ENCODE measurements at places on chromosomes 3 and 15.

DNA sequence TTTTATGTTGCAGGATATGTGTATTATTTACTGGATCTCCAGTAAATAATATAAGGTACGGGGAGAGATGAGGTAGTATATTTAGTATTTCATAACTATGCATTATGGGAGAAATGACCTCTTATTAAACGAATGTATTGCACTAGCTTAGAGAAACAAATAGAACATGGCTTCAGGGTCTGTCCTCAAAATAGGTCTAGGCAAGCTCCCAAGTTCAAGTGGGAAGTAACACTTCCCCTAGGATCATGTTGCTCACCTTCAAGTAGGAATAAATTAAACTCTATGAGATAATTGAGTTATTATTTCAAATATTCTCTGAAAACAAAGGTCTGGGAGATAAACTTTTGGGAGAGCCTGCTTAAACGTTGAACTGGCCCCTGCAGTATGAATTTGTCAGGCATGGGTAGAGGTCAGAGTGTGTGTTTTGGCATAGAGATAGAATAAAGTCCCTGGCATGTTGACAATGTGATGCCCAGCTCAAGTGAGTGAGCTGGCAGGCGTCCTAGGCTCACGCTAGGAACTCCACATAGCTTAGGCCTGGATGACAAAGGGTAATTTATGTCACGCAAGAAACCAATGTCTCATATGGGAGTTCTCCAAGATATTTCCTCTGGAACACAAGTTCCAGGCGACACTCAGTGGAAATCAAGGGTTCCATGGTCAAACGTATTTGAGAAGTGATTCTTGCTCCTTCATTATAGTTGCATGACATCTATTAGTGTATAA, 236.8 kb downstream of the CACNA2D3 start:
- DNase-seq = no peak

GRCh38 chr15:63334821-63335220, 46.8 kb downstream of the CA12 start:
- DNase-seq = no peak

DNA sequence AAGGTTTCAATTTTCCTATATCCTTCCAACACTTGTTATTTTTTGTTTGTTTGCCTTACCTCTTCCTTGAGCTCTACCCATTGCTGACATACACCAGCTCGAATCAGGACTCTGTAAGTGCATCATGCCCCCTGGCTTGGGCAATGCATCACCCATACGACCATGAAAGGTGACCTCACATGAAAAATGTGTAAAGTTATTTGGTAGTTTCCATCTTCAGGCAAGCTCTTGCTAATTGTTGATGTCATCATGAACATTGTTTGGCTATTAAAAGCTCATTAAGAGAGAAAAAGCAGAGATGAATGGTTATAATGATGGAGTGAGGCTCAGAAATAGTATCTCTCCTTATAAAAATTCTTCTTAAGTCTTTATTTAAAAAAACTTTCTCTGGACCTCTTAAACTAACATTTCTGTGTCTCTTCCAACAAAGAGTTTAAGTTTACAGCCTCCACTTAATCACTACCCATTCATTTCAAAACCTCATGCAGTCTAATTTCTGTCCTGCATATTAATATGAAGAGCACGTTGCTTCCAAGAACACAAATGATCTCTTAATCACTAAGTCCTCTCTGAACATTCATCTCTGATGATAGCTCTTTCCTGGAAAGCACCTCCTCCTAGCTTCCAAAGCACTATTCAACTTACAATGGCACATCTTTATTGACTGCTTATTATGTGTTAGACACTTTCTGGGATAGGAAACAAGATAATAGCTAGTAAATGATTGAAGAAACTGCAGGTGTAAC, 236.3 kb downstream of the NFKBIZ start:
- no peak for DNase-seq

GRCh38 chr3:197261164-197261509, 37.3 kb downstream of the DLG1 start:
- no peak for DNase-seq

GRCh38 chr3:156720826-156721225, 46.4 kb downstream of the TIPARP start:
- DNase-seq = no peak

GRCh38 chr3:180680097-180680430, 775 bp upstream of the CCDC39 start:
- DNase-seq = no peak

GRCh38 chr3:95319921-95320494, 1257.1 kb downstream of the NSUN3 start:
- no peak for DNase-seq

- DNase-seq = no peak
Measured at GRCh38 chr15:88076328-88076727, 180.2 kb downstream of the NTRK3 start.

GRCh38 chr3:99651531-99651930, 13.1 kb downstream of the COL8A1 start:
- no peak for DNase-seq

- DNase-seq = no peak
Measured at GRCh38 chr15:97875513-97876280, 84.8 kb upstream of the ARRDC4 start.

DNA sequence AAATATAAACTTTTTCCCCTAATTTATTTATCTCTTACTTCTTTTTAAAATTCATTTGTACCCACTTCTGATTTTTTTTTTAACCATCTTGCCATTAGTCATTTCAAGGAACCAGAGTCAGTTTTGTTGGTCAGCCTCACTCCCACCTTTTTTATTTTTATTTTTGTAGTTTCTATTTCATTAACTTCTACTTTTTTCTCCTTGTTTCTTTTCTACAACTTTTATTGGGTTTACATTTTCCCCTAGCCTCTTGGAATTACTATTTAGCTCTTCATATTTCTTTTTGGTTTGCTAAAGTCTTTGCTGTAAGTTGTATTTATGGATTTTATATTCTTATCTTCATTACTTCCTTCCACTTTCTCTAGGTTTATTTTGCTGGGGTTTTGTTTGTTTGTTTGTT, 13.7 kb upstream of the VEPH1 start:
- no peak for DNase-seq

DNA sequence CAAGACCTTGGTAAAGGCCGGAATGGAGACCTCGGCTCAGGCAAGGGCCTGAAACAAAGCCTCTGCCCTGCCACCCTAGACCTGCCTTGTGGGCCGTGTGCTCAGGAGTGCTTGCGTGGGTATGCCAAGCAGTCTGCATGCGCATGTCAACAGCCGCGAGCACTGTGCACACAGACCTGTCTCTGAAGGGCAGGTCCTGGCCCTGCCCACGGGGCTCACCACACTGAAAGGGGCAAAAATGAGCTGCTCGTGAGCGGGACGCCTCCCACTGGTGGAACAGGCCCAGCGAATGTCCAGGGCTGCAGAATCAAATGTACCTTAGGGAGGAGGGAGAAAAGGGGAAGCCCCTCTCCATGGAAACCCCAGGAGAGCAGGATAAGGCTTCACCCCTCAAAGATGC, 44.3 kb upstream of the FGD5 start:
- no peak for DNase-seq

- DNase-seq = no peak
Measured at GRCh38 chr3:88033808-88034207, 25.0 kb downstream of the CGGBP1 start.

GRCh38 chr3:111694471-111694870, 99.3 kb upstream of the ZBED2 start:
- DNase-seq = no peak

- no peak for DNase-seq
Measured at GRCh38 chr3:18135060-18135814, 289.9 kb downstream of the SATB1 start.

- DNase-seq = no peak
Measured at GRCh38 chr3:62370112-62370857, 3.1 kb downstream of the FEZF2 start.

- no peak for DNase-seq
Measured at GRCh38 chr15:72856549-72857040, 73.0 kb upstream of the ADPGK start.

DNA sequence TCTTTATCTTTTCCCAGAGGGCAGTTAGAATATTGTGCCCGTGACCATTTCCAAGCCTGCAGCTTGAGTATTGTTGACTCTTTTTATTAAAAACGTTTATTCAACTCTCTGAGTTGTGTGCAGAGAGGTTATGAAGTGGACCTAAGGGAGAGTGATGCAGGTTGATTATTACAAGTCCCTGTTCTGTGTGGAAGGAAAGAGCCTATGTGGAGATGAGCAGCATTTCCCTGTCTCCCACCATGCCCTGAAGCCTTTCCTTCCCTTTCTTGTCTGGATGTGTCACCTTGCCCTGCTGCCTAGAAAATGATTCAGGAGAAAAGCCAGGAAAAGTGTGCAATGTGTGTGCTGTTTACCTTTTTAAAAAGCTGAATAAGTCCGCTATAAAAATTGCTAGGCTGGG, 19.4 kb downstream of the ZPLD1 start:
- no peak for DNase-seq

GRCh38 chr15:51727141-51727897, 10.1 kb downstream of the LYSMD2 start:
- DNase-seq = no peak

- DNase-seq = no peak
Measured at GRCh38 chr3:123451186-123451585, 2.3 kb upstream of the ADCY5 start.

DNA sequence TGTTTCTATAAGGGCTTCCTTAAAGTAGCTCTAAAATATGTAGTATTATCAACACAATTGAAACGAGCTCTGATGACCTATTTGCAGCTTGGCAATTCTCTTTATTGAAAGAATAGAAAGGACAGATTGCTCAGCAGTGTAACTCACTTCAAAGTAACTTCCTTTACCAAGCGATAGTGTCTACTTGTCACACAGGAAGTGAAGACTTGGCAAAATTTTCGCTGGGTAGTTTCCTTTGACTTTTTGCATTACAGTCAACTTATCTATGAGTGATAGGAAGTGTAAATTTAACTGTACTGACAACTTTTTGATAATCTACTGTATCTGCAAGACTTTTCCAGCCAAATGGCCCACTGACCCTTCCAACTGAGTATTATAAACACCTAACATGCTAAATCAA, 22.8 kb downstream of the SLC9A9 start:
- no peak for DNase-seq

DNA sequence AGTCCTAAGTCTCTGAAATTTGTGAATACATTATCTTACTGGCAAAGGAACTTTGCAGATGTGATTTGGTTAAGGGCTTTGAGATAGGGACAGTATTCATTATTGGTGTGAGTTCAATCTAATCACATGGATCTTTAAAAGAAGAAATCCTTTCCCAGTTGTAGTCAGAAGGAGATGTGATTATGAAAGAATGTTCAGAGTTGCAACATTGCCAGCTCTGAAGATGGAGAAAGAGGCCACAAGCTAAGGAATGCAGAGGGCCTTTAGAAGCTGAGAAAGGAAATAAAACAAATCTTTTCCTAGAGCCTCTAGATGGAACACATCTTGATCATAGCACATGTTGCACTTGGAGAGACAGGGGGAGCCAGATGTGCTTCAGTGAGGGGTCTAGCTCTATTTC, 27.7 kb upstream of the SIAH2 start:
- DNase-seq = no peak

DNA sequence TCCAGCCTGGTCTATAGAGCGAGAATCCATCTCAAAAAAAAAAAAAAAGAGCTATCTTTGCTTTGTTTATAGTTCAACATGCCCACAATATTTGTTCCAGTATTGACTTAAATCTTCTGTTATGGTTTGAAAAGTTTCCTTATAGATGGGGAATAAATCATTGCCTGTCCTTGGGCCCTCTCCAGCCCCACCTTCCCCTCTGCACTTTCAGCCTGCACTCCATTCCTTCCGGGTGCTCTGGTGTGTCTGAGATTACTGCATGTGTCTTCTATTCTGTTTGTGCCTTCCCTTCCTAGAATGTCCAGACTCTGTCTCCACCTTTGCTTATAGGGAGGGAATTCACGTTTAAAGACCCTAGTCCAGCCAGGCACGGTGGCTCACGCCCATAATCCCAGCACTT, 25.2 kb upstream of the GPX1 start:
- no peak for DNase-seq

DNA sequence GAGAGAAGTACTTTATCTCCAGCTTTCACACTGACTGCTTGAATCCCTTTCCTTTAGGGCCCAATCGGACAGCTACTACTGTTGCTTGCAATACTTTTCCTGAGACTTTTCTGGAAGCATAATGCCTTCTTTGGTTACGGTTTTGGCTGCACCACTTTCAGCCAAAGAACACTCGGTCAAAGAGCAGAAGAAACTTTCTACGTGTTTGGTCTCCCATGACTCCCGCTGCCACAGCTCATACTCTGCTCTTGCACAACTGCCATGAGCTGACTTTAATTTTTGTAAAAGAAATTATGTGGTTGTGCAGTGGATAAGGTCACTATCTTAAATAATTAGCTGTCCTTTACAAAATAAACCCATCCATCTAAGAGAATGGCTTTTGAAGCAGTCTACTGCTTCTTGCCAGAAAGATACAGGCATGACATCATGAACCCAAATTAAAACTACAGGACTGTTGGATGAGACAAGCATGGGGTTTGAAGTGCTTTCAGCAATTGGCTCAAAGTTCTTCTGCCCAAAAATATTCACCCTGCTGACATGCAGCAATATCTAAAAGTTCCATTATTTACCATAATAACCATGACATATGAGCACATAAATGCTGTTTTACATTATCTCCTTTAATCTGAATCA, 42.0 kb downstream of the PROS1 start:
- no peak for DNase-seq

DNA sequence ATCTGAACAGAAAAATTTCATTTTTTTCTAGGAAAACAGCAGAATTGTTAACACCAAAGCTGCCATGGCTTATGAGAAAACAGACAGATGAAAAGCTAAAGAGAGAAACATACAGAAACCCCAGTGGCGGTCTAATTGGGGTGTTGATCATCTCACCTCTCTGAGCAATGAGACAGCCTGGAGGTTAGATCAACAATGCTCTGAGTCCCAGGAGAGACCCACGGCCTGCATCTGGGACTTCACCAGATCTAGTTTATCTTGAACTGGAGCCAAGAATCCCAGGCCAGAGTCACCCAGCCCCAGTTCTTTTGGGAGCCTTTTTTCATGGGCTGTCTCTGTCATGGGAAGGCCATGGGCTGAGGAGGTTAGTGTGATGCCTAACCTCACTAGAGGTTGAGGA, 3.5 kb upstream of the GALNT15 start:
- DNase-seq = no peak

DNA sequence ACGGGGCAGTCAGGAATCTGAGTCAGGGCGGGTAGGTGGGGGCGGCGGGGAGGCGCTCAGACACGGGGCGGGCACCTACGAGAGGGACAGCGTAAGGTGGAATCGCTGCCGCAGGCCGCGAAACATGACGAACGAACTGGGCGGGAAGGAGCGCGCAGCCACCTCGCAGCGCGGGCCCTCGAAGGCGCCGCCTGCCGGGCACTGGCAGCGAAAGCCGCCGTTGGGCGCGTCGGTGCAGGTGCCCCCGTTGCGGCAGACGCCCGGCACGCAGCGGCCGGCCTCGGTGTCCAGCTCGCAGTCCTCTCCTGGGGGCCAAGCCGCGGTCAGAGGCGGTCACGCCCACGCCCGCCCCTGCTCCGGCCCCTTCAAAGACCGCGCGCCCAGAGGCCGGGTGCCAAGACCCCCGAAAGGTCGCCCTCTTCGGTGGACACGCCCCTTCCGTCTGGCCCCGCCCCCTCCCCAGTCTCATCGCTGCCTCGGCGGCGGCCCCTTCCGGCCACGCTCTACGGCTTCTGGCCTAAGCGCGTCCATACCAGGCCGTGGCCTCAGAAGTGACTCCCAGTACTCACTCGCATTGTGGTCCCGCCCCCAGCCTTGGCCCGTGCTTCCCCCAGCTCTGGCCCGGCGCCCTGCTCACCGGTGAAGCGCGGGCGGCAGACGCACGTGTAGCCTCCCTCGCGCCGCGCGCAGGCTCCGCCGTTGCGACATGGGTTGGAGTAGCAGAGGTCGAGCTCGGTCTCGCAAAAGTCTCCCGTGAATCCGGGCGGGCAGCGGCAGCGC, 6.4 kb downstream of the CELSR3 start:
- DNase-seq = peak; percentile 73

GRCh38 chr15:25673351-25673750, 189.8 kb downstream of the ATP10A start:
- no peak for DNase-seq

Measured in activated CD4-positive, alpha-beta T cell treated with anti-CD3 and anti-CD28 coated beads for 1 hour (primary cell).